ENCODE measurements at places on chromosomes 1 and 21.

DNA sequence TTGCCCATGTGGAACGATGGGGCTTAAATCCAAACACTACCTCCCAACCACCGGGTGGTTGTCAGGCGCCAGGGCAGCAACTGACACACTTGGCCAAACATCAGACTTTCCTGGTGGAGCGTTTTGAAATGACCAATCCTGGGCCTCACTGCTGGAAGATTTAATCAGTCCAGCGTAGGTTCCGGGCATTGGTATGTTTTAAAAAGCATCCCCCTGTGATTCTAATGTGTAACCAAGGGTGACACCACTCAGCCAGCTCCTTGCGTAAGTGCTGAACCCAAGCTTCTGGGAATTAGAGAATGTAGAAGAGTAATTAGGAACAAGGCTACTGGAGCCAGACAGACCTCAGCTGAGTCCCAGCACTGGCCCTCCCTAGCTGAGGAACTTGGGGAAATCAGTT lies 44.8 kb upstream of the KAZN start:
- DNase-seq = no peak

- no peak for DNase-seq
These were observed 2.9 kb downstream of the FLVCR1 start for GRCh38 chr1:212860713-212861581.

DNA sequence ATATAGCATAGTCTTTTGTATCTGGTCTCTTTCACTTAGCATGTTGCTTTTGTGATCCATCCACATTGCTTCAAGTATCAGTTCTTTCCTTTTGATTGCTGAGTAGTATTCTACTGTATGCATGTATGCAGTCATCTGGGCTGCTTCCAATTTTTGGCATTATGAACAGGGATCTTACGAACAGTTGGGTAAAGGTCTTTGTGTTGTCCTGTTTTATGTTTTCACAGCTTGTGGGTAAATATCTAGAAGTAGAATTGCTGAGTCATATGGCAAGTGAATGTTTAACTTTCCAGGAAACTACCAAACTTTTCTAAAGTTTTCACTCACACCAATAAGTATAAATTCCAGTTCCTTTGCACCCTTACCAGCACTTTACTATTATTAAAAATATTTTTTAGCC lies 60.9 kb downstream of the LHX4 start:
- no peak for DNase-seq

DNA sequence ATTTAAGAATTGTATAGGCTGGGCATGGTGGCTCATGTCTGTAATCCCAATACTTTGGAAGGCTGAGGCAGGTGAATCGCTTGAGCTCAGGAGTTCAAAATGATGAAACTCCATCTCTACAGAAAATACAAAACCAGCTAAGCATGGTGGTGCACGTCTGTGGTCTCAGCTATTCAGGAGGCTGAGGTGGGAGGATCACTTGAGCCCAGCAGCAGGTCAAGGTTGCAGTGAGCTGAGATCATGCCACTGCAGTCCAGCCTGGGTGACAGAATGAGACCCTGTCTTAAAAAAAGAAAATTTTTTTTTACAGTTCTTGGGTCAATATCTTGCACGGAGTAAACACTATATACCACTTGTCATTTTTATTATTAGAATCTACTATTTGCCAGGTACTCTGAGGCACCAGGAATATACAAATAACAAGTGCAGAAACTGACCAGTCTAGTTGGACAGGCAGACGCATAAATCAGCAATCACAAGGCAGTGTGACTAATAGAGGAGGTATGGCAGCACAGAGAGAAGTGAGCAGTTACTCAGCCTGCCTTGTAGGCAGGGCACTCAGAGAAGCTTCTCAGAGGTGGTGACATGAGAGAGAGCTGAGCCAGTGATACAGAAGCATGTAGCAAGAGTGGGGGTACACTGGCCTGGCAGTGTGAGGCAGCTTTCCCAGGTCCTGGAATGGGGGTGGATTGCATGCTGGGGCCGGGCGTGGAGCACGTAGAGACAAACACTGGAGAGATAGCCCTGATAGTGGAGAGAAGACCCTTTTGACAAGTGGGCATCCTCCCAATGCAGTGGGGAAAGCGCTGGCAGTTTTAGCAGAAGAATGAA lies 8.0 kb downstream of the PHLDA3 start:
- peak; percentile 71 for DNase-seq

- DNase-seq = no peak
These were observed 21.3 kb upstream of the PGBD2 start for GRCh38 chr1:248884632-248885295.

- no peak for DNase-seq
These were observed 102.0 kb upstream of the BRINP3 start for GRCh38 chr1:190579552-190580193.

- DNase-seq = no peak
These were observed at the start of gene FCRL1 for GRCh38 chr1:157819896-157820295. Gene FCRL1, minus strand, starts transcription at chr1:157820120. Its CDS starts 83 bp downstream, at chr1:157820037.

Data from thoracic aorta (tissue), 2 donors.